ENCODE measurements at places on chromosomes 5 and 9. TPM values are rescaled to one million over a fixed set of nuclear protein-coding genes. Genes with fewer than 3 reads are reported as not detected.

Gene MTX3
- 7.8 TPM for total RNA-seq

Gene PCDHB3
- 0.30 TPM for total RNA-seq

Gene CER1
- total RNA-seq, result not detected

Gene RGP1
- 19.1 TPM for total RNA-seq

Gene SEMA6A
- 0.15 TPM for total RNA-seq

Gene ARL14EPL
- 0.10 TPM for total RNA-seq

Gene CKMT2
- not detected for total RNA-seq

Measured in A549 treated with dexamethasone at 1 μM for 4 hours (cell line).